ENCODE measurements at places on chromosomes 12 and 14. TPM values are rescaled to one million over a fixed set of nuclear protein-coding genes. Genes with fewer than 3 reads are reported as not detected.

DNA sequence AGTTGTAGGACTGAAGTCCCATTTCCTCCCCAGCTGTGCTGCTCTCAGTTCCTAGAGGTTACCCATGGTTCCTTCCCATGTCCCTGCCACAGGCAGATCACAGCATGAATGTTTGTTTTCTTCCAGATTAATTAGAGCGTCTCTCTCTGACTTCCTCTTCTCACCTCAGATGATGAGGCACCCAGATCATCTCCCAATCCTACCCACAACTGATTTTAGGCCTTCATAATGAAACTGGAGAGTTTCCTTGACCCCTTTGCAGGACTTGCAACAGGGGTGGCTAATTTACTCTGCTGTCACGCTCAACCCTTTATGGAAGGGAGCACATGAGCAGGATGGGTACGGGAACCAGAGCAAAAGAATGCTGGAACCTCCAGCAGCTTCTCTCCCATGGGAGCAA is 32.1 kb upstream of the TXNRD1 start:
- no peaks in the 10 kb centered on the region for H3K27me3 ChIP-seq
- DNase-seq, result no peak
- no peak overlapping the region for H3K4me3 ChIP-seq
- no peaks in the 10 kb centered on the region for H3K36me3 ChIP-seq
- peak overlapping the region; percentile 60 for H3K27ac ChIP-seq
- no peaks in the 10 kb centered on the region for H3K4me1 ChIP-seq

GRCh38 chr14:74237441-74237840 is 1.8 kb upstream of the VSX2 start:
- H3K27ac ChIP-seq, result no peak overlapping the region
- H3K27me3 ChIP-seq, result peaks cover 29% of the 10 kb centered on the region
- H3K36me3 ChIP-seq, result no peaks in the 10 kb centered on the region
- H3K4me3 ChIP-seq, result no peak overlapping the region

PZP gene
- not detected for total RNA-seq

- no peaks in the 10 kb centered on the region for H3K36me3 ChIP-seq
- H3K27me3 ChIP-seq, result no peaks in the 10 kb centered on the region
- no peak overlapping the region for H3K27ac ChIP-seq
- H3K4me1 ChIP-seq, result peaks cover 12% of the 10 kb centered on the region
- H3K4me3 ChIP-seq, result no peak overlapping the region
These were observed 350.5 kb upstream of the TMTC1 start for GRCh38 chr12:30134229-30134628.

GRCh38 chr14:56173365-56173922 is 55.2 kb downstream of the PELI2 start:
- peaks cover 9% of the 10 kb centered on the region for H3K4me1 ChIP-seq
- no peak for DNase-seq
- no peaks in the 10 kb centered on the region for H3K36me3 ChIP-seq
- H3K27me3 ChIP-seq, result no peaks in the 10 kb centered on the region

GRCh38 chr14:89399594-89400068 is 17.4 kb downstream of the FOXN3 start:
- H3K4me3 ChIP-seq, result no peak overlapping the region
- no peak for DNase-seq
- peak overlapping the region; percentile 38 for H3K27ac ChIP-seq
- no peaks in the 10 kb centered on the region for H3K36me3 ChIP-seq
- no peaks in the 10 kb centered on the region for H3K27me3 ChIP-seq
